Frontal cortex (tissue), 4 donors: ENCODE measurements at places on chromosomes 3 and 15.

DNA sequence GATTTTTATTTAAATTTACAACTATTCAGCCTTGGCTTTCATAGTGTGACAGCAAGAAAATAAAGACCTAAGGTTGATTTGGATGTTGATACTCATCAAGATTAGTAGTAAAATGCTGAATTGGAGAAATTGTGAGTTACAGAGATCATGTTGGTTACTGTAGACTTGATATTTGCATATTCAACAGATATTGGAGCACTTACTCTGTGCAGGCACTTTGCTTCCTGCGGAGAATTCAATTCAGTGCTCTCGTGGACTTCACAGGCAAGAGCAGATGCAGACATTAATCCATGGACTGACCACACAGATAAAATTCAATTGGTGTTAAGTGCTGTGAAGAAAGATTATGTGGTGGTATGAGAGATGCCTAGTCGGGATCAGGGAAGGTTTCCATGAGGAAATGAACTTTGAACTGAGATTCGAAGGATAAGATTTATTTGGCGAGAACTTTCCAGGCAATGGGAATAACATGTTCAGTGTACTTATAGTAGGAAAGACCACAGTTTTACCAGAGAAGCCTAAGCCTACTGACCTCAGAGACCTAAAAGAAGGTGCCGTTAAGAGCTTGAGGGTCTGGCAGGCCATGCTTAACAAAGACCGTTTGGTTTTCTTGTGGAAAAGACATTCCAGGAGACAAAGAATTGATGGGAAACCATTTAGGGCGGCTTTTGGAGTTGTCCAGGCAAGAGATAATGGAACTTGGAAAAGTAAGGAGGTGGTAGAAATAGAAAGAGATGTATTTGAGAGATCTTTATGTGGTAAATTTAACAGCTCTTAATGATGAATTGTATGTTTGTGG is 4.3 kb downstream of the SELENOT start:
- no peak for DNase-seq

GRCh38 chr15:65641768-65642475 is 20.2 kb downstream of the SLC24A1 start:
- DNase-seq = no peak

DNA sequence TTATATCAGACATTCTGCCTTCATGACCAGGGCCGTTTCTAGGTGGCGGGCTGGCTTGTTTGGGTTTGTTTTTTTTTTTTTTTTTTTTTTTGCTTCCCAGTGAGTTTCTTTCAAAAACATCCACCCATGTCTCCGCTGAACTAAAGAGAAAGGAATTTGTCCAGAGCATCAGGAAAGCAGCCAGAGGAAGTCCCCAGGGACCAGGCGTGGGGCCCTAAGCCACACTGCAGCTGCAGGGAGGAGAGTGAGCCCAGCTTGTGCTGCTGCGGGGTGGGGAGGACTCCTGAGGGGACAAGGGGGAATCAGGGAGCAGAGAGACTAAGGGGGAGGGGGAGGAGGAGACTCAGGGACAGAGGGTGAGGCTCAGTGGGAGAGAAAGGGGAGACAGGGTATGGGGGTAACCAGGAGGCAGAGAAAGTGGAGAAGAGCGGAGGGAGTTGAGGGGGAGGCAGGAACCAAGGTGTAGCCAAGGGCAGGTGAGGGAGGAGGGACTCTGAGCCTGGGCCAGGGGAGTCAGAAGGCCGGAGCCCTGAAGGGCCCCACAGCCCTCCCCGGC is 49.5 kb downstream of the CYP11A1 start:
- DNase-seq = no peak

DNA sequence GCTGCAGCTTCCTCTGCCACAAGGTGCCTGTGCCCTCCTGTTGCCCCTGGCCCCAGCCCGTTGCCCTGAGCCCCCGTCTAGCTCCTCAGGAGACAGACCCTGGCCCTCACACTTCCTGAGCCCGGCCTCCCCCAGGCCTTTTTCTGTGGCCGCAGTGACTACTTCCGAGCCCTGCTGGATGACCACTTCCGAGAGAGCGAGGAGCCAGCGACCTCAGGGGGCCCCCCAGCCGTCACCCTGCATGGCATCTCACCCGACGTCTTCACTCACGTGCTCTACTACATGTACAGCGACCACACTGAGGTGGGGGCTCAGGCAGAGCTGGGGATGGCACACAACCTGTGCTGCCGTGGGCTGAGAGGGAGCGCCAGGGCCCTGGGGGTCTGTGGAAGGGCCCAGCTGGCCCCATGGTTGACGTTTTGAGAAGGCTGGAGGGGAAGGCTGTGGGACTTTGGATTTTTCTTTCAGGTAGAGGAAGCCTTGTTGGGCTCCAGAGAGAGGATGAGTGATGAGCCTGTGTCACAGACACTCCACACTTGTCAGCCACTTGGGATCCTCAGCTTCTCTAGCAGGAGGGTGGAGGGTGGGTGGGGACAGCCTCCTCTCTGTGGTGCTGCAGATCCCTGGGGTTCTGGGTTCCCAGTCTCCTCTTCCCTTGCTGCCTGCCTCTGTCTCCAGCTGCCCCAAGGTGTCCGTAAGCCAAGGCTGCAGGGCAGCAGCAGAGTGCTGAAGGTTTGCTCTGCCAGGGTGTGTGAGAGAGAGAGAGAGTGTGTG is 5.0 kb downstream of the ABTB1 start:
- DNase-seq = no peak

DNA sequence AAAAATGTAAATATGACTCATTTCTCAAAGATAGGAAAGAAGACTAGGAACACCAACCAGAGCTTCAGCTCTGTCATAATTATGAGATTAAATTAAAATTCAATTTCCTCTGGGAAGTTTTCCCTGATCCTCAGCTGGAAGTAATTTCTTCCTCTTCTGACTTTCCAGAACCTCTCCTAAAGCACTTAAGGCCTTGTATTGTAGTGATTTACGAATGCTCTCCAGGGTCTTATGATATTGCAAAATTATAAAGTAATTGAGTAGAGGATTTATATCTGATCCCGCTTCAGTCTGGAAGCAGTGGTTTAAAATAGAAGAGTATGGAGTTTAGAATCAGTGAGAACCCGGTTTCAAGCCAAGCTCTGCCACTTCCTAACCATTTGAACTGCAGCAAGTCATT is 279.8 kb downstream of the ZPLD1 start:
- no peak for DNase-seq

DNA sequence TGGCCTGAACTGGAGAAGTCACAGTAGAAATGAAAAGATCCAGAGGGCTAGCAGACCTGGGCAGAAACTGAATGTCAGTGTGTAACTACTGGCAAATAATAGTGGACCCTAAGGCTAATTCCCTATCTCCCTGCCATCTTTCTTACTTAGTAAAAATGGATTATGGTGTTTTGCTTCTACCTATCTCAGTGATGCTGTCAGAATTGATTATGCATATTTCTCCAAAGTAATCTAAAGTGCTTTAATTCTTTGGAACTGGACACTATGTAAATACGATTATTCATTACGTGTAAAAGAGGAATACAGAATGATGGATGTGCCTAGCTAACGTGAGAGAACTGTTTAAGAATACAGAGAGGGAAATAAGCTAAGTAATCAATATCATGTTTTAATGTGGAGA is 651.9 kb downstream of the NLGN1 start:
- no peak for DNase-seq

GRCh38 chr15:45587863-45588170 is 638 bp downstream of the BLOC1S6 start:
- no peak for DNase-seq

DNA sequence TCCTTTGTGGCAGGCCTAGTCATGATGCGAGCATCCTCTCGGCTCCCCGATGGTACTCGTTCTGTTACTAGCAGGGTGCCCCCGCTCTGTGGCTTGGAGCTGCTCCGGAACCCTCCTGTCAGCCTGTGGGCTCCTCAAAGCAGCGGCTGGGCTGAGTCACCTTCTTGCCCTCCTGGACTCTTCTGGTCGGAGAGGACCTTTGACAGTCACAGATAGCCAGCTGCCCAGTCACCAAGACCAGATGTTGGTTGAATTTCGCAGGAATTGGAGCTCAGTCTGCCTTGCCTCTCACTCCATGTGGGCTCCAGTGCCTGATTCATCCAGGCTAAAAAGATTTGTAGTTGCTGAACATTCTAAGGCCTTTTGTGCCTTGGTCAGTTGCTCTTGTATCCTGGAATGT is 94.5 kb downstream of the CHCHD6 start:
- DNase-seq = no peak

DNA sequence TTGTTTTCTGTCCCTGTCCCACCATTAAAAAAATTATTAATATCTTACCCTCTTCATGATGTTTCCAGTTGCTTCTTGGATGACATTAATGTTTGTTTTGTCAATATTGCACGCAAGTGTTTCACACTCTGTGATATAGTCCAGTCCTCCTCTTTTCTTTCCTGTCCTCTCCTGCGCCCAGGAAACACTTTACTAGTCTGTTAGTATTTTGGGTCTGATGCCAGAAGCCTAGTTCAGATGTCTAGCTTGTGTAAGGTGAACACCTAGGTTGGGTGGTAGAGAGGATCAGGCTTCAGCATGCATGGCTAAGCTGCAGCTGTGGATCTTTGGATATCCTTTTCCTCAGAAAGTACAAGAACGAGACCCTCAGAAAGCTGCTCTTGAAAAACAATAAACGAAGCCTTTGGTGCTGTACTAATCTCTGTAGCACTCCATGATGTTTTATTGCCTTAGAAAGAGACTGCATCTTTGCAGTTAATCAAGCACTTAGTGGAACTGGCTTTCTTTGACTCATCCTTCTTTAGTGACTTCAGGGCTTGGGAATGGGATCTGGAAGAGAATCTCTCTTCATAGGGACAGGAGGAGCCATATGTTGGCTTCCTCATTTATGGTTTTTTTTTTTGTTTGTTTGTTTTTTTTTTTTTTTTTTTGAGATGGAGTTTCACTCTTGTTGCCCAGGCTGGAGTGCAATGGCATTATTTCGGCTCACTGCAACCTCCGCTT is 253.4 kb downstream of the LPP start:
- DNase-seq = no peak

DNA sequence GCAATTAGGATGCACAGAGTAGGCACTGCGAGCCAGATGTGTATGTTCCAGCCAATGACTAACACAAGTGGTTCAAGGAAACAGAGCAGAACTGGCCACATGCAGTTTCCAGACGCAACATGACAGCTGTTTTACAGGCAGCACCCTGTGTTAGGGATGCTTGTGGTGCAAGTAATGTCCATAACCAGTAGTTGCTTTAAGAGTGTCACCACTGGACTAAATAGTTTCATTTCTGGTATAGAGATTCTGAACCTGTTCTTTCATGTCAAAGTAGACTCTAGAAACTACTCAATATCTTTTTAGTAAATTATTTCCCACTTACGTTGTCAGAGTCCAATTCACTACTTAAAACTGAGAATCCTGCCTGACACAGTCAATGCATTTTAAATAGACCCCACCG is 14.5 kb upstream of the LPP start:
- no peak for DNase-seq

- no peak for DNase-seq
Observed at GRCh38 chr15:70469651-70470555, 293.5 kb downstream of the UACA start.

DNA sequence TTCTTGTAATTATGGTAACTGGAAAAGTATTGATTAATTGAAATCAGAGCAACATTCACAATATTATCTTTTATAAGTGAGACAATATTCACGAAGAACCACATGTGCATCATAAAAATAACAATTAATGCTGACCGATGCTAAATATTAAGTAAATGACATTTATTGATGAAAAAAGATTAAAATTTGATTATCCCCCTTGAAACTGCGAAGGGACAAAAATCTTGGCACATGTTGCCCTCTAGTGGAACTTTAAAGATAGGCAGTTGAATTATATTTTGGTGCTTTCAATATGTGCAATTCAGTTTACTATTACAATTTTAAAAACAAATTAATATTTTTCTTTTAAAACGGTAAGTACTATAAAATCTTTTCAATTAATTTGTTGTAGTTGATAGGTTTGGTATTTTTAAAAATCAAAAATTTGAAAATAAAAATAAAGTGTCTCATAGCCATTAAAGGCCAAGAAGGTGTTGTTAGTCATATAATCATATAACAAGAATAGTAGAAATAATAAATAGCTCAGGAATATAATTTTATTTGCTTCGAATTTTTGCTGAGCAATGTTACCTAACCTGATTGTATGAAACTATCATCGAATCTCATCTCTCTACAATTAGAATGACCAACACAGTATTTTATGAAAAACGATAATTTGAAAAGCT is 270.2 kb downstream of the ROBO1 start:
- peak; percentile 41 for DNase-seq

- DNase-seq = no peak
Observed at GRCh38 chr3:43161684-43162229, 55.9 kb upstream of the POMGNT2 start.

DNA sequence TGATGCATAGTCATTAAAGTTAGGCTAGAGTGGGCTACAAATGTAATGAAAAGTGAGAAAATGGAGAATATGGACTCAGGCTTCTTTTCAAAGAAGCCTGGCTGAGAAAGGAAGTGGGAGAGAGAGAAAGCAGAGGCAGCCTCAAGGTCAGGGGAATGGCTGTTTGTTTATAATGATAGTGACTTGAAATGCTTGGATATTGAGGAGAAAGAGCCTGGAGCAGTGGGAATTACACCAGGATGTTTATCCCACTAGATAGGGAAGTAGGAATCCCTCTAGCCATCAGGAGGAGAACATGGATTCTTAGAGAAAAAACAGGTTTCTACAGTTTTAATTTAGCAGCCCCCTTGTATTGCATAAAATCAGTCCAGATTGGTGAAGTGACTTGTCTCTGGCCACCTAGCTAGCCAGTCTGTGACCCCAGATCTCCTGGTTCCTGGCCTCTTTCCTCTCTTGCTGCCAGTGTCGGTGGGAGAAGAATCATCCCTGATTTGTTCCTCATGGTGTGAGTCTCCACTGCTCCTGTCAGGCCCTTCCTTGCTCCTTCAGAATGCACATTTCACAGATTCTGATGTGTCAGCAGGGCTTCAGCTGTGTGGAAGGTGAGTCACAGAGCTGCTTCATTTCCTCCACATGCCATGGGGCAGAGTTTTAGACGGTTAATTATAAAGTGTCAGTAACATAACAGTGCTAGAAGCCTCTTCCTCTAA is 32.9 kb downstream of the SEMA6D start:
- DNase-seq = no peak

GRCh38 chr3:165404357-165405027 is 208.3 kb upstream of the SLITRK3 start:
- no peak for DNase-seq

GRCh38 chr3:183430325-183430957 is 2.0 kb upstream of the MCF2L2 start:
- DNase-seq = no peak

DNA sequence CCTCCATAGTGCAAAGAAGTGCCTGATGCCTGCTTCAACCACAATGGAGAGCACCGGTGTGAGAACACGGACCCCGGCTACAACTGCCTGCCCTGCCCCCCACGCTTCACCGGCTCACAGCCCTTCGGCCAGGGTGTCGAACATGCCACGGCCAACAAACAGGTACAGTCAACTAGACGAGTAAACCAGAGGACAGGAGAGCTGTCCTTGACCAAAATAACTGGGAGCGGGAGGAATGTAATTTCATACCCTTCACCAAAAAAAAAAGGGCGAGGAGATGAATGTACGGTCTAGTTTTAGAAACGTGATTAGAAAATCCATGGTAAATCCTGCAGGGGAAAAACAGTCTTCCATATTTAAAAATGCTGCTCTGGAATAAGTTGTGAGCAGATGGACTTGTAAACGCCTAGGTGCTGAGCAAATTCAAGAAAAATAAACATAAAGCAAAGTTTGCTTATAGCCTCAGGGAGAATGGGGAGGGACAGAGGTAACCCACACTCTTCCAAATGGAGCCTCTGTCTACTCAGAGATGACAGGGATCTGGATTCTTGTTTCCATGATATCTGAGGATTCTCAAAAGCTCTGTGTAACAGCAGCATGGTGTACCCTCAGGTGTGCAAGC is 8.4 kb downstream of the THBS1 start:
- DNase-seq = no peak
